Activated B cell treated with CpG ODN at 0.5 μM for 24 hours (primary cell): ENCODE measurements at places on chromosomes 4 and X. TPM values are rescaled to one million over a fixed set of nuclear protein-coding genes. Genes with fewer than 3 reads are reported as not detected.

CCNQ gene
- total RNA-seq: 25.3 and 25.8 TPM in 2 replicates

DNA sequence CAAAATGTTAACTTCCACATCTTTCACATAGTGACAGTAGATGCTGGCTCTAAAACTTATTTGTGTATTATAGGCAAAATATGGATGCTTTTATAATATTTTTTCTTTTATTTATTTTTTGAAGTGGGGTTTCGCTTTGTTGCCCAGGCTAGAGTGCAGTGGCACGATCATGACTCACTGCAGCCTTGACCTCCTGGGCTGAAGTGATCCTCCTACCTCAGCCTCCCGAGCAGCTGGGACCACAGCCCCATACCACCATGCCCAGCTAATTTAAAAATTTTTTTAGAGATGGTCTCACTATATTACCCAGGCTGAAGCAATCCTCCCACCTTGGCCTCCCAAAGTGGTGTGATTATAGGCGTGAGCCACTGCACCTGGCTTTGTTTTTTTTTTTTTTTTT, 48.6 kb downstream of the ZFX start:
- no peak for DNase-seq

GRCh38 chr4:135050086-135050717, 848.6 kb upstream of the PABPC4L start:
- DNase-seq: no peak

CHST7 gene
- total RNA-seq: 6.3 and 7.5 TPM in 2 replicates

DNA sequence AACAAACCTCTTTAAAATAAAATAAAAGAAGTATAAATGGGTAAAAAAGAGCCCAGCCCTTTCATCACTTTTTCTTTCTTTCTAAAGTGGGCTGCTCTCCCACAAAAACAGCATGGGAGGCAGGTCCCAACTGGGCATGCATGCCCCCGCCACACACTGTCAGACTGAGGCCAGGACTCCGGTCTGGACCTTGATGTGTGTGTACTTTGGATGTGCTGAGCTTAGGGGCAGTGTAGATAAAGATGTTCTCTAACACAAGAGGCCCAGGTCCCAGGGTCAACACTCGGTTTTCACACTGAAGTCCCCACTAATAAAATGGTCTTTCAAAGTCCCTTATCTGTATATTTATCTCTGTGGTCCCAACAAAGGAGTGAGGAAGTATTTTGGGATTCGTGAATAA, 44.4 kb downstream of the ADGRA3 start:
- no peak for DNase-seq

IL9R gene
- 2.3 and 3.6 TPM in 2 replicates for total RNA-seq

- no peak for DNase-seq
Observed at GRCh38 chr4:41134581-41134980, 79.8 kb downstream of the APBB2 start.

RHOXF2 gene
- total RNA-seq: not detected in 2 replicates

- no peak for DNase-seq
Observed at GRCh38 chr4:88674565-88674964, 23.1 kb downstream of the NAP1L5 start.

- no peak for DNase-seq
Observed at GRCh38 chr4:79934660-79935059, 138.4 kb downstream of the ANTXR2 start.

- no peak for DNase-seq
Observed at GRCh38 chrX:17590892-17591740, 146.2 kb upstream of the SCML1 start.

GRCh38 chr4:88255111-88255510, 29.2 kb downstream of the PPM1K start:
- DNase-seq: no peak

DNA sequence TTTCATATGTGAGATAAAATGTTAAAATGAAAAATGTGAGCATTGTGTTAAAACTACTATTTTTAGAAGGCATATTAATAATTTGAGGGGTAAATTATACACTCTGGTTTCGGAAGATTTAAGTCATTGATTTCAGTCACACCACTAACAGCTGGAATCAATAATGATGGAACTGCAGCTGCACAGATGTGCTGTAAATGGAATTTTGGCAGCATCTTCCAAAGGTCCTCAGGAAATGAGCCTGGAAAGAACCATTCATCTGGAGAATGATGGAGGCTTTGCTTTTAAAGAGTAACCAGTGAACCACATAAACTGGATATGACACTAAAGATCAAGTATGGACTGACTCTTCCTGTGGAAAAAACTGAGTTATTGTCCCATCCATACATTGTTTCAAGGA, 759.0 kb upstream of the EPHA5 start:
- DNase-seq: no peak

DNA sequence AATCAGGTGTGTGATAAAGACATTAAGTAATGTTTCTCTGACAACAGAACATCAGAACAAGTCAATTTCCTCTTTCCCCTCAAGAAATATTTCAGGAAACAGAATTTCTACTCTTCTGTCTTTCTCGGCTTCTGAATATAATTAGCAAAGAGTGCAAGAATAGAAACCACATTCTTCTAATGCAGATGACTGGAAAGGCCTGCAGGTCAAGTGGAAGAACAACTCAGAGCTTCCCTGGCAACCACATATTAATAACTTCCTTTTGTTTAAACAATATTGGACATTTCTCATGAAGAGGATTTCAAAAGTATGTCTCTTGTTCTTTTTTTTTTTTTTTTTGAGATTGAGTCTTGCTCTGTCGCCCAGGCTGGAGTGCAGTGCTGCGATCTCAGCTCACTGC, 225.5 kb downstream of the PARM1 start:
- DNase-seq: no peak

DNA sequence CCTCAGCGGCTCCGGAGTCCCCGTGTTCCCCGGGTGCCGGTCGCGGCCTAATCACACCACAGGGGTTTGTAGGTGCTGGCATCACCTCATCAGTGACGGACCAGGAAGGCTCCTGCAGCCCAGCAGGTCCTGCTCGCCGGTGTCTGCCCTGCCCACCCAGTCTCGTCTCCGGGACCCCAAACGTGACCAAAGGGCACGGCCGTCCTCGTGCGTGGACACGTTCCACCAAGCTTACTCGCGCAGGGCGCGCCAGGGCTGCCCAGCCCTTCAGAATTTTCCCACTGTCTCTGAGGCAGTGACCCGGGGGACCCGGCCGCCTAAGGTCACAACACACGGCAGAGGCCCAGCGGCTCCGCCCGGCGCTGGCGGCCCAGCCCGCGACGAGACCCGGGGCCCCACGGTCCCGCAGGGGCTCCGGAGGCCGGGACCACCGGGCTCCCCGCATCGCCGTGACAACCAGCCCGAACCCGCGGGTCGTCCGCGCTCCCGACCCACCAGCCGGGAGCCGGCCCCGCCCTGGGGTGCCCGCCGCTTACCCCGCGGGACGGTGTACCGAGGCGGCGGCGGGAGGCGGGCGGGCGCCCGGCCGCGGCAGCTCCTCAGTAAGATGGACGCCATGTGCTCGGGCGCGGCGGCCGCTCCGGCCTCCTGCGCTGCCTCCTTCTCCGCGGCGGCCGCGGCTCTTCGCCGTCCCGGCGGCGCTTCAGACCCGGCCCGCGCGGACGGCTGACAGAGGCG, 454 bp downstream of the LETM1 start:
- peak; percentile 49 for DNase-seq

DNA sequence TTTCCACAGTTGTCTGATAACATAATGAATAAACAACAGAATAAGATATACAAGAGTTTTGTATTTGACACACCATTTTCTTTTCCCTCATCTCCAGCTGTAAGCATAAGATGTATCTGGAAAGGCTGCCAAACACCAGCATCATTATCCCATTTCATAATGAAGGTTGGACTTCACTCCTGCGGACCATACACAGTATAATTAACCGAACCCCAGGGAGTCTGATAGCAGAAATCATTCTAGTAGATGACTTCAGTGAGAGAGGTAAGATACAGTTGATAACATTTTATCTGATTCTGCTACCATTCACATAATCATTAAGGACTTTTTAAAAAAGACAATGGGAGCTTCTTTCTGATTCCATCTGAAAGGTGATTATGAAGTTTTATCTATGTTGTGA, 535.2 kb downstream of the GALNTL6 start:
- DNase-seq: no peak

- no peak for DNase-seq
Observed at GRCh38 chr4:158238575-158238974, 28.3 kb downstream of the TMEM144 start.

GRCh38 chrX:40035726-40036125, 62.0 kb downstream of the BCOR start:
- DNase-seq: no peak

VMA21 gene
- total RNA-seq: 26.1 and 26.5 TPM in 2 replicates

HOPX gene
- 13.2 and 14.2 TPM in 2 replicates for total RNA-seq

DNA sequence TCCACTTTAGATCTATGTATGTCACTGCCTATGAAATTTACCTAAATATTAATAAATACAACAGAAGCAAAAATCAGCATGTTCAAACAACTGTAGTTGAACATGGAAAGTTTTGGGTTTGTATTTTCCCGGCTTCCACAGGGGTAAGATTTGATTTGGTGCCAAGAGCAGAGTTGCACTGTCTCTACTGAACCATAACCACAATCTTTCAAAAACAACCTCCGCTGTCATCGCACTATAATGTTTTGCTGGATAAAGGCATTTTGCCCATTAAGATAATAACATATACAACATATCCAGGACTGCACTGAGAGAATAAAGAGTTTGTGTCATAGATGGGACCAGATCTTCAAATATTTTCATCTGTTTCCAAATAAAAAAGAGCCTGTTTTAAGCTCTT, 94.9 kb downstream of the TENM3 start:
- DNase-seq: no peak

LEF1 gene
- total RNA-seq: 1.1 and 1.6 TPM in 2 replicates

DNA sequence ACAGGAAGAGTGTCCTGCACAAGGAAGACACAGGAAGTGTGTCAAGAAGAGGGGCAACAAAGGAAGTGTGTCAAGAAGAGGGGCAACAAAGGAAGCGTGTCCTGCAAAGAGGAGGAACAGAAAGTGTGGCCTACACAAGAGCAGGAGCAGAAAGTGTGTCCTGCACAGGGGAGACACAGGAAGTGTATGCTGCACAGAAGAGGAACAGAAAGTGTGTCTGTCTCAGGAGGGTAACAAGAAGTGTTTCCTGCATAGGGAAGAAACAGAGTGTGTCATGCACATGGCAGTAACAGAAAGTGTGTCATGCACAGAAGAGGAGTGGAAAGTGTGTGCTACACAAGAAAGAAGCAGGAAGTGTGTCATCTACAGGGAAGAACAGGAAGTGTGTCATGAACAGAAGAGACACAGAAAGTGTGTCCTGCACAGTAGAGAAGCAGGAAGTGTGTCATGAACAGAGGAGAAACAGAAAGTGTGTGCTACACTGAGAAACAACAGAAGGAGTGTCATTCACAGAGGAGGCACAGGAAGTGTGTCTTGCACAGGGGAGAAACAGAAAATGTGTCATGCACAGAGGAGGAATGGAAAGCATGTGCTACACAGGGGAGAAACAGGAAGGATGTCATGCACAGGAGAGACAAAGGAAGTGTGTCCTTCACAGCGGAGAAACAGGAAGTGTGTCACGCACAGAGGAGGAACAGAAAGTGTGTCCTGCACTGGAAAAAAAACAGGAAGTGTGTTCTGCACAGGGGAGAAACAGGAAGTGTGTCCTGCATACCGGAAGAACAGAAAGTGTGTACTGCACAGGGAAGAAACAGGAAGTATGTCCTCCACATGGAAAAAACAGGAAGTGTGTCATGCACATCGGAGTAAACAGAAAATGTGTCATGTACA, 526.4 kb upstream of the PRKX start:
- DNase-seq: no peak

- DNase-seq: no peak
Observed at GRCh38 chr4:17726911-17727310, 54.5 kb downstream of the FAM184B start.

GRCh38 chr4:156330436-156331031, 376.9 kb upstream of the CTSO start:
- DNase-seq: no peak

PLXNB3 gene
- total RNA-seq: not detected in 2 replicates

GRCh38 chr4:134777606-134778005, 576.0 kb upstream of the PABPC4L start:
- DNase-seq: no peak

- DNase-seq: no peak
Observed at GRCh38 chrX:150253959-150254620, 109.0 kb upstream of the MAMLD1 start.

- DNase-seq: no peak
Observed at GRCh38 chrX:54817220-54817820, 9.8 kb downstream of the MAGED2 start.

DNA sequence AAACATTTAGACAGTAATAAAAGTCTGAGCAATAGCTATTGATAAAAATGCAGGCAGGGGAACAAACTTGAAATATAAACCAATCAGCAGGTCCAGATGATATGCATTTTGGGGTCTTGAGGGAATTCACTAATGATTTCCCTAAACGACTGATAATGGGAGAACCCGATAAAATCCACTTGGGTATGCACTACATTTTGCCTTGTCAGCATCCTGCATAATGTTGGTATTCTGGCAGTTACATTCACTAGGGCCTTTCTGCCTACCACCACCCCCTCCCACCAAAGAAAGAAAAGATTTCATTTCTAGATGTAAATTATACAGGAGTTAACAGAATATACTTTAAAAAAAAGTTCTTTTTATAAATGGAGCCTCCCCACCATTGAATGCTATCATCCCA, 63.5 kb upstream of the IL1RAPL2 start:
- no peak for DNase-seq

DNA sequence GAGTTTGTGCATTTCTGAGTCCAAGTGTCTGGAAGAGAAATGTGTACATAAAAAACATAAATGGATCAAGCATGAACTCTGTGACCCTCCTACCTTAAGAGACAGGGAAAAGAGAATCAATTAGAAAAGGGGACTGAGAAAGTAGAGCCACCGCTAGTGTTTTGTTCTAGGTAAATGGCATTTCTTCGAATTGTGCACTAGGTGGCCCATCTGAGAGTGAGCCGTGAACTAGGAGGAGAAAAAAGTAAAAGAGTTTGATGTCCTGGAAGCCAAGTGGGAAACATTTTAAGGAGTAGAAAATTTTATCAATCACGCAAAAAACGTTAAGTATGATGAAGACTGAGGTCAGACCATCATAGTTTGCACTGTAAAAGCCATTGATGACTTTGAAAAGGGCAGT, 55.1 kb downstream of the NAF1 start:
- no peak for DNase-seq

ANOS1 gene
- 0.04 TPM in 1 of 2 replicates, not detected in the other for total RNA-seq

GRCh38 chr4:125849869-125850268, 535.1 kb downstream of the FAT4 start:
- DNase-seq: no peak

CHRDL1 gene
- total RNA-seq: not detected in 2 replicates

CDS1 gene
- 0.16 TPM in 1 of 2 replicates, not detected in the other for total RNA-seq

GABRB1 gene
- total RNA-seq: not detected in 2 replicates

HPSE gene
- 1.5 TPM in 2 replicates for total RNA-seq

OCIAD2 gene
- total RNA-seq: 37.0 and 38.3 TPM in 2 replicates

GRCh38 chr4:108662629-108663028, 12.2 kb downstream of the OSTC start:
- DNase-seq: no peak
